NCI-H1694 (cell line): ENCODE measurements at places on chromosomes 7 and 10.

GRCh38 chr7:150580638-150581394 lies 13.6 kb downstream of the GIMAP4 start:
- DNase-seq, result no peak

DNA sequence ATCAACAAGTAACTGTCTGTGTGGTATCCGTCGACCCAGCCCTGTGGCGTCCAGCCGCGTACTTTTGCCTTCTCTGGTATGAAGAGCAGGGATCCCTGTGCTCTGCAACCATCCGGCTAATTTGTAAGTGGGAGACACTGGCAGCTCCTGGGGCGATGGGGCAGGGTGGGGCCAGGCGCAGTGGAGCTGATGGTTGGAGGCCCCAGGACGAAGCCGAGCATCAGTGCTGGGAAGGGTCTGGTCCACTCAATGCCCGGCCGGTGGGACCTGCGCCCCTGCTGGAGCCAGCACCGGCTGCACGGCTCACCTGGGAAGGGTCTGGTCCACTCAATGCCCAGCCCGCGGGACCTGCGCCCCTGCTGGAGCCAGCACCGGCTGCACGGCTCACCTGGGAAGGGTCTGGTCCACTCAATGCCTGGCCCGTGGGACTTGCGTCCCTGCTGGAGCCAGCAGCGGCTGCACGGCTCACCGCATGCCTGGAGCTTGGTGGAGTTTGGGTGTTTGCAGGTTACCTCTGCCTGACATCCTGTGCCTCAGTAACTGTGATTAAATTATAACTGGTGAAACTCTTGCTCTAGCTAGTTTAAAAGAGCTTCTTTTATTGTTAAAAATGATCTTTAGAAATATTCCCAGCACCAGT lies 96.1 kb downstream of the NKX6-2 start:
- DNase-seq, result no peak

- no peak for DNase-seq
Measured at GRCh38 chr7:73612598-73613269, 11.6 kb downstream of the MLXIPL start.

DNA sequence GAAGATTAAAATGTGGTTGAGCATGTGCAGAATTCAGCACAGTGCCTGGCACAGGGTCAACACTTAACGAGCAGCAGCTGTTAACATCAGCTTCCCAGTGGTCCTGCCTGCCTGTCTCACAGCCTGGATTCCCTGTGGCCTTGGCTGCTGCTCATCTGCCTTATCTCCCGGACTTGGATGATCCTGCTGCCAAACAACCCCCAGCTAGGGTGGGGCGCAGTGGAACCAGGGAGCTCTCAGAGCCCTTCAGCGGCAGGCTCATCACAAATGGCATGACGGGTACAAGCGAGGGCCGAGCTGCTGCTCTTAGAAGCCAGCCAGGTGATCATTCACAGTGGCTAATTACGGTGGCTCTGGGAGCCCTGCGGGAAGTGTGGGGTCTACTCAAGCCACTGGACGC lies 13.0 kb upstream of the SMARCD3 start:
- DNase-seq, result no peak

- no peak for DNase-seq
Measured at GRCh38 chr7:35530124-35531109, 164.5 kb downstream of the HERPUD2 start.

GRCh38 chr10:121911421-121911697 lies 16.5 kb downstream of the ATE1 start:
- no peak for DNase-seq

DNA sequence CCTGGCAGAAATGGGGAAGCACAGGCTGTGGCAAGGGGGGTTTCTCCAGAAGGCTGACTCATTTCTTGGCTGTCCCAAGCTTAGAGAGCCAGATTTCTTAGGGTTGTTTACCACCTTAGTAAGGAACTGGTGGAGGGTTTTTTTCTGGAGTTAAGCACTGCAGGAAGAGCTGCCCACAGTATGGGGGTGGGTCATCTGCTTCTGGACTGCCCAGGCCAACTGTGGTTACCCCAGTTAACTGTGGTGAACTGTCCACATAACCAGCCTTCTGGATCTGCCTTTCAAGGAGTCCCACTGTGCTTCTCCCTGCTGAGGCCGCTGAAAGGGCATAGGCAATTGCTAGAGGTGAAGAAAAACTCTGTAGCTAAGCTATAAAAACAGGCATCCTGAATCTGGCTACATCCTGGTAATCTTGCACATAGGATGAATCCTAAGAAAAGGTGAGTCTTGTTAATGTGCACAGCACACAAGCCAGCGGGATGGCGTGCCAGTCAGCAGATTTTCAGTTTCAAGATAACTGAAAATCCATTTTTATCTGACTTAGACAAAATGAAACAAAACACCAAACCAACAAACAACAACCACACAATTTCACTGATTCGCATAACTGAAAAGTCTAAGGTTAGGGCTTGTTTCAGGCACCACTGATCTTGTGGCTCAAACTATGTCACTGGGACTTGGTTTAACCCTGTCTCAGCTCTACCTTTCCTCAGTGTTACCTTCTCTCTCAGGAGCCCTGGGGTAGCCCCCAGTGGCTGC lies 21.6 kb upstream of the TSPAN33 start:
- DNase-seq, result no peak

- DNase-seq, result no peak
Measured at GRCh38 chr7:4127909-4128560, 554.1 kb upstream of the FOXK1 start.

- DNase-seq, result no peak
Measured at GRCh38 chr7:102992509-102992937, 79.7 kb downstream of the LRRC17 start.

DNA sequence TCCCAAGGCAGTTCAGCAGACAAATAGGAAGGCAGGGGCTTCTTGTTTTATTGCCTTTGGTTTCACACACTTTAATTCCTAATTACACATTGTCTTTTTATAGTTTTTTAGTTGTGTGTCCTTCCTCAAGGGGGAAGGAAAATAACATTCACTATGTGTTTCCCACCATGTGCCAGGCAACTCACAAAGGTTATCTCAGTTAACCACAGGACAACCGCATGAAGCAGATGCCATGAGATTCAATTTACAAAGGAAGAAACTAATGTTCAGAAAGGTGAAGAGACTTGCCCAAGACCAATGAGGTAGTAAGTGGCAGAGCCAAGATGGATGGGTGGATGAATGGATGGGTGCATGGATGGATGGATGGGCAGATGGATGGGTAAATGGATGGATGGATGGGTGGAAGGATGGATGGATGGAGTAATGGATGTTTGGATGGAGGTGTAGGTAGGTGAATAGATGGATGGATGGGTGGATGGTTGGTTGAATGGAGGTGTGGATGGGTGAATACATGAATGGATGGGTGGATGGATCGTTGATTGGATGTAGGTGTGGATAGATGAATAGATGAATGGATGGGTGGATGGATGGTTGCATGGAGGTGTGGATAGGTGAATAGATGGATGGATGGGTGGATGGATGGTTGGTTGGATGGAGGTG lies 77.9 kb downstream of the ARHGAP22 start:
- DNase-seq, result no peak

DNA sequence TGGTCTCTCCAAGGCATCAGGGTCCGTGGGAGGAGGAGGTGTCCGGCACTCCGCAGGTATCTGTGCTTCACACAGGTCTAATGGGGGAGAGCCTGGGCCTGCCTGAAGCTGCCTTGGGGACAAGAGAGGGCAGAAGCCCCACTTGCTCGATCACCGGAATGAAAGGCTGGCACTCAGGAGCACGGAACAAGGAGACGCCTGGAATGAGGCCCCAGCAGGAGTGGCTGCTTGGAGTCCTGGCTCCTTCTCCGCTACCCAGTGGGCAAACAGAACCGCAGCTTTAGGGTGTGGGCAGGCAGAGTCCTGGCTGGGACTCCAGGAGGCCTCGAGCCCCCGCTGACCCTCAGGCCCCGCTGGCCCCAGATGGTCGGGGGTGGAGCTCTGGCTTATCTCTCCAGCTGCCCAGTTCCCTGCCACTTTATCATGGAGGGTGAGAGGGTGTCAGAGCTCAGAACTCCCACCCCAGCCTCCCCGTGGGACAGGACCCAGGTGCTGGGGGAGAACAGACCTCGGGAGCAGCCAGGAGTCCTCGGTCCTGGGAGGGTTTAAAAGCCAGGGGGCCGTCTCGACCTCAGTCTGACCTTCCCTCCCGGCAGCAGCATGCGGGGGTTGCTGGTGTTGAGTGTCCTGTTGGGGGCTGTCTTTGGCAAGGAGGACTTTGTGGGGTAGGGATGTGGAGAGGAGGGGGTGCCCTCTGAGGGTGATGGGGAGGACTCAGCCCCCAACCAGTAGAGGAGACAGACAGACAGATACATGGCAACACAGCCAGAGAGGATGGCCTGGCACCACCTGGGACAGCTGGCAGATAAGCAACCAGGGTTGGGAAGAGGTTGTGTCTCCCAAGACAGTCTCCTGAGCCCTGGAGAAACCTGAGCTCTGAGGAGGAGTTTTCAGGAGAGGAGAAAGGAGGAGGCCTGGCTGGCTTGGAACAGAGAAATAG lies at the start of gene CPA1:
TSS of gene CPA1 (plus strand) at position 574 of the 940 bp plus-strand sequence. CDS start at position 601, 27 bp downstream.
- no peak for DNase-seq

- DNase-seq, result no peak
Measured at GRCh38 chr7:130322615-130323014, 22.0 kb upstream of the CPA5 start.

DNA sequence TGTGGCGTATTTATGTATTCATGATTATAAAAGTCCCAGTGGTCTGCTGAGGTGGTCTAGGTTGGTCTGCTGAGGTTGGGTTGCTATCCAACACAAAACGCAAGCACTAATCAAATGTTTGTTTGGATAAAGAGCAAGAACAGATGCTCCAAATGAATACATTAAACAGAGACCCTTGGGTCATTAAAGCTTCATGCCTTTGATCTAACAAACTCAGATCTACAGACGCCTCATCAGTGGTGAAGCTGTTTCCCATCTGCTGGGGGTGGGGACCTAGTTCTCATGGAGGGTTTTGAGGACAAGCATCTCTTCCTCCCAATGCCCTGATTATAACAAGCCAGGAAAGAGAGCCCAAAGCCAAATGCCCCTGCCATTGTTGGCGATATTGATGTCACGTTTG lies 786.7 kb downstream of the NRG3 start:
- peak; percentile 70 for DNase-seq

- no peak for DNase-seq
Measured at GRCh38 chr10:109740436-109740835, 182.9 kb downstream of the XPNPEP1 start.

- DNase-seq, result no peak
Measured at GRCh38 chr10:661597-662222, 27.8 kb downstream of the DIP2C start.

GRCh38 chr7:11480143-11480542 lies 351.9 kb downstream of the THSD7A start:
- DNase-seq, result no peak

DNA sequence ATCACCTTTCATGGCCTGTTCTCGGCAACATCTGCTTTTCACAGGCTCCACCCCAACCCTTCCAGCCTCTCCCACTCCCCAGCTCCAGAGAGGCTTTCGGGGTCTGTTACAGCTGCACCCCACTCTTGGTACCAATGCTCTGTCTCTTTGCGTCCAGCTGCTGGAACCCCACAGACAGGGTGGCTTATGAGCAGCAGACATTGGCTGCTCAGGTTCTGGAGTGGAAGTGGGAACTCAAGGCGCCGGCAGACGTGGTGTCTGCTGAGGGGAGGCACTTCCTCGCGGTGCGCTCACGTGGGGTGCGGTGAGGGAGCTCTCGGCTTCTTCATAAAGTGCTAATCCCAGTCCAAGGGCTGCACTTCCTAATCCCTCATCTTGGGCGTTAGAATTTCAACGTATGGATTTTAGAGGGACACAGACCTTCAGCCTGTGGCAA lies 185.7 kb downstream of the ELFN1 start:
- no peak for DNase-seq

- no peak for DNase-seq
Measured at GRCh38 chr10:7075110-7075509, 335.7 kb downstream of the SFMBT2 start.

GRCh38 chr10:4006051-4006450 lies 221.0 kb upstream of the KLF6 start:
- no peak for DNase-seq

DNA sequence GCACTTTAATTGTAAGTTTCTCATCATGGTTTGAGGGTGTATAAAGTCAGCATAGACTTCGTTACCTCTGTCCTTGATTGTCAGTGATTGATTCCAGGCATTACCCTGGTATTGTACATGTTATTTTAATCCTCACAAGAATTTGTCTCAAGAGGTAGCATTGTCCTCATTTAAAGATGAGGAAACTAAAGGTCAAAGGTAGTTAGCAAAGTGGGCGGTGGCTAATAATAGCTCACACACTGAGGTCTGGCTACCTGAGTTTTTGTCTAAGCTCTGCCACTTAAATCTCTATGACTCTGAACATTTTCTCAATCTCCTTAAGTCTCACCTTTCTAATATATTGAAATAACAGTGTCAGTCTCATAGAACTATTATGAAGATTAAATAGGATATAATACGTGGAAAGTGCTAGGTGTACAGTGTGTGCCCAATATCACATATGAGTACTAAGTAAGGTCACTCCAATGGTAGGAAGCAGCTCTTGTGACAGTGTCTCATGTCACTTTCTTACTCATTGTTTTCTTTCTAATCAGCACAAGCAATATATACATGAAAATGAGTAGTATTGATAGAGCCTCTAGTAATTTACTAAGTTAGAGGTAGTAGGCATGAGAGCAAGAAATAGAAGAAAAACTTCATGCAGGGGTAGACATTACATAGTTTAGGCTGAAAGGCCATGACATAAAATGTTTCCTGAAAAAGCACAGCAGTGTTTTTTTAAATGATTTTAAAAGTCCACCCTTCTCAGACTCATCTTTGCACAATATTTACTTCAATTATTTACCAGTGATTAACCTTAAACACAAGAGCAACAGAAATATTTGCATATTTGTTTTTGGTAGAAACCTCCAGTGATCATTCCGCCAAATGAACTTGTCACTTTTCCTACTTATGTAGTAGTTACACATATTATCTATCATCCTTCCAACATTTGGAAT lies 21.0 kb downstream of the AHR start:
- no peak for DNase-seq

- DNase-seq, result no peak
Measured at GRCh38 chr7:157445956-157446295, 109.1 kb downstream of the DNAJB6 start.
